ENCODE measurements at places on chromosomes 1 and 21.

DNA sequence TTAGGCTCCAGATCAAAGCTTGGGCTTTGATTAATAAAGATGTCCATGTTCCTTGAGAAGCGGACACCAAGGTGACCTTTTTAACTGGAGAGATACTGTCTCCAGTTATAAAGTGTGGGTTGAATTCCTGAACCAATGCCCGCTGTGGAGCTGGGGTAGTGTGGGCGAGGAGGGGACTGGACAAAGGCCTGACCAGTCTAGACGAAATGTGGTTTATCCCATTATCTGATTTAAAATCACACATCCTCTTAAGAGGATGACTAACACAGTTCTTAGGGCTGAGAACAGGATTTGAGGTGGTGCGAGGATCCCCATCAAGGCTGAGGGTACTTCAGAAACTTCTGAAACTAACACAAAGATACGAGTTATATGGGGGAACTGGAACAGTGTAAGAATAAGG is 84.5 kb upstream of the GCLM start:
- DNase-seq: no peak

DNA sequence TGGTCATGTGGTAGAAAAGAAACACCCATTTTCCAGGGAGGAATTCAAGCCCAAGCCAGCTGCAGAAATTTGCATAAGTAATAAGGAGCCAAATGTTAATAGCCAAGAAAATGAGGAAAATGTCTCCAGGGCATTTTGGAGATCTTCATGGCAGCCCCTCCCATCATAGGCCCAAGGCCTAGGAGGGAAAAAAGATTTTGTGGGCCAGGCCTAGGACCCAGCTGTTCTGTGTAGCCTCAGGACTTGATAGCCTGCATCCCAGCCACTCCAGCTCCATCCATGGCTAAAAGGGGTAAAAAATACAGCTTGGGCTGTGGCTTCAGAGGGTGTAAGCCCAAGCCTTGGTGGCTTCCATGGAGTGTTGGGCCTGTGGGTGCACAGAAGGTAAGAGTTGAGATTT is 21.4 kb upstream of the LYPD8 start:
- DNase-seq: no peak

DNA sequence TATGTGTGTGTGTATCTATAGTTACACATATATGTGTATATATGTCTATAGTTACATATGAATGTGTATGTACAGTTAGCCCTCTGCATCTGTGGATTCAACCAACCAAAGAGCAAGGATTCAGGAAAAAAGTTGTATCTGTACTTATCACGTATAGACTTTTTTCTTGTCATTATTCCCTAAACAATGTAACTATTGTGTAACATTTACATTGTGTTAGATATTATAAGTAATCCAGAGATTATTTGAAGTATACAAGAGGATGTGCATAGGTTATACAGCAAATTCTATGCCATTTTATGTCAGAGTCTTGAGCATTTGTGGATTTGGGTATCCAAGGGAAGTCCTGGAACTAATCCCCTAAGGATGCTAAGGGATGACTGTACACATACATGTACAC is 71.3 kb downstream of the RASAL2 start:
- no peak for DNase-seq

DNA sequence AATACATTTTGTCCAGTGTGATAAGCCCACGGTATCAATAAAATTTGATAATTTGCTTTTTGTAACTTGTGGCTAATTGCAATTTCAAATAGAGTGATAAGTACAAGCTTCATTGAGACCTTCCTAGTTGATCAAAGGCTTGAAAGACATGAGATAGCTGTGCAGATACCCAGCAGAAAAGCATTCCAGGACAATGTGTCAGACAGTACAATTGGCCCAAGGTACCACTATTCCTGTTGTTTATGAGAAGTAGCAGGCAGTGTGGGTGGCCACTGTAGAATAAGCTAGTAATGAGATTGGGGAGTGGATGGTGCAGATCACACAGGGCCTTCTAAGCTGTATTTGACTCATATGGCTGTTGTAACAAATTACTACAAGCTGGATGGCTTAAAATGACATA is 182.2 kb downstream of the AMY1C start:
- DNase-seq: no peak

DNA sequence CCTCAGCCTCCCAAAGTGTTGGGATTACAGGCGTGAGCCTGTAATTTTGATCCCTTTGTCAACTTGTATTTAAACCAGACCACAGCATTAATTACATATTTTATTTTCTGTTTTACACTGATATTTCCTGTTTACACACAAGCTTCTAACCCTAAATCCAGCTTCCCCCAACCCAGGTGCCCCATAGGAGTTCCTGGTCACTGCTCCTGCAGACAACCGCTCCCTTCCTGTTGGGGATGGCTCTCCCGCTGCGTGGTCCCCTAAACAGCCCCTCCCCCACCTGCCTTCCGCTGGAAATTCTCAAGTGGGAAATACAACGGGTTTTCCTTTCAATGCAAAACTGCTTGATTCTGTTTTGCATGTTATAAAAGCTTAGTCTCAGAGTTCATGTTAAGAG is 3.7 kb downstream of the CSTB start:
- no peak for DNase-seq

GRCh38 chr1:34474566-34474965 is 280.3 kb upstream of the GJB5 start:
- DNase-seq: no peak

GRCh38 chr1:9119745-9120144 is 9.2 kb downstream of the GPR157 start:
- no peak for DNase-seq

DNA sequence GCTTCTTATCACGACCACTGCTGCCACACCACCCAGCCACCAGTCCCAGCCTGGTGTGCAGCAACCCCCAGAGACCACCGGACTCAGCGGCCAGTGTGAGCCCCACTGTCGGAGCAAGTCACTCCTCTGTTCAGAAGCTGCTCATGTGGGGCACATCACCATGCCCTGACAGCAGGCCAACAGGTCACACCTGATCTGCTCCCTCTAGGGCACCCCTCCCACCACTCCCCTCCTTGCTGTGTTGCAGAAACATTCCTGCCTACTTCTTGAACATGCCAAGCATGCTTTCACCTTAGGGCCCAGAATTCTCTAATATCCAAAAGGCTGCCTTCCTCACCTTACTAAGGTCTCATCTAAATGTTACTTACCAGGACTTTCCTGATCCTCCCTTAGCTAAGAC is 146.5 kb downstream of the SLC45A1 start:
- no peak for DNase-seq

- DNase-seq: no peak
Measured at GRCh38 chr1:65717815-65718454, 74.8 kb upstream of the PDE4B start.

DNA sequence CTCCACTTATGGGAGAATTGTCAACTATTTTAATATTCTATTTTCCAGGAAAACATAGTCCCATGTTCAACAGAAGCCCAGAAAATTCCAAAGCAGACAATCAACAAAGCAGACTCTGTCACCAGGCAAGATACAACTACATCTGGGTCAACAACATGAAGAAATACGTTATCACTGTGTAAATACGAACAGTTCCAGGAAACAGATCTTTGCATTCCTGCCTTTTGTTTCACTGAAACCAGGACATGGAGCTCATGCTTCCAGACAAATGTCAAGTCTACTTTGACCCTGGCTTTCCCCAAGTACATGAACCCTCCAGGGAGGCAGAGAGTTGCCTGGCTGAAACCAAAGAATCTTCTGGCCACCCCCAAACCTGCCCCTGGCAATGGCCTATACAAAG is 106.7 kb downstream of the SETD4 start:
- DNase-seq: no peak

GRCh38 chr1:32695098-32695904 is 7.3 kb downstream of the SYNC start:
- DNase-seq: no peak

GRCh38 chr1:101484689-101485338 is 248.0 kb downstream of the S1PR1 start:
- DNase-seq: no peak

DNA sequence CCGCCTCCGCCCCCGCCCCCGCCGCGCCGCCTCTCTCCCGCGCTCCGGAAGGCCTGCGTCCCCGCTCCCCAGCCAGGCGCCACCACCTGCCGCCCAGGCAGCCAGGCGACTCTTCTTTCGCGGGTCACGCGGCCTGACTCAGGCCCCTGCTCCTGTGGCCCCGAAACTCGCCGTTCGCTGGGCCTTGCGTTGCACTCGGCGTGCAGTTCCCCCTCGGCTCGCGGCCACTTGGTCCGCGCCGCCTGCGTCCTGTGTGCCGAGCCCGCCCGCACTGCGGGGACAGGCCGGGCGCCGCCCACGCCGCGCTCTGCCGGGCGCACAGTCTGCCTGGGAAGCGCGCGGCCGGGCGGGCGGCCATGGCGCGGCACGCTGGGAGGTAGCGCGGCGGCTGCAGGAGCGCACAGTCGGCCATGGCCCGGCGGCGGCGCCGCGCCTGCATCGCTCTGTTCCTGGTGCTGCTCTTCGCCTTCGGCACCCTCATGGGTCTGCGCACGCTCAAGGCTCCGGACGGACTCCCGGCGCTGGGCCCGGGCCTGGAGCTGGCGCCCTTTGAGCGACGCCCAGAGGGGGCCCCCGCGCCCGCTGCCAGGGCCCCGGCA is at the start of gene MANEAL:
Gene MANEAL (plus strand): TSS at position 75 of the 599 bp plus-strand sequence. CDS start 336 bp downstream, at position 411.
- peak; percentile 19 for DNase-seq

DNA sequence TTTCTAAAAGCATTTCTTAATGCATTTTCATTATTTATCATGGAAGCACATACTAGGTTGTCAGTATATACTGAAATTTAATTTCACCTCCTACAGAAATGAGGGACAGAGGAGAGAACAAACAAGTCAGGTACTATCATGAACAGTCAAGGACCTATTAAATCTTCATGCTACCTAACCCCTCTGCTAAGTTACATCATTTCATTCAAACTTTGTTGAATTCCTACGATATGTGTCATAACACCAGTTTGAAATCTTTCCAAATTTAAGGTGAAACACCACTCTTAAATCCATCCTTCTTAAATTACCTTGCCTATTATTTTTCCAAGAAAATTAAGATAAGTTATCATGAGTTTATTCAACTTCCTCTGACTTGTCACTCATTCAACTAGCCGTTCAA is 78.9 kb downstream of the DENND1B start:
- no peak for DNase-seq

GRCh38 chr1:226678701-226679100 is 60.4 kb downstream of the ITPKB start:
- no peak for DNase-seq

GRCh38 chr1:215001419-215002021 is 81.0 kb upstream of the KCNK2 start:
- no peak for DNase-seq

DNA sequence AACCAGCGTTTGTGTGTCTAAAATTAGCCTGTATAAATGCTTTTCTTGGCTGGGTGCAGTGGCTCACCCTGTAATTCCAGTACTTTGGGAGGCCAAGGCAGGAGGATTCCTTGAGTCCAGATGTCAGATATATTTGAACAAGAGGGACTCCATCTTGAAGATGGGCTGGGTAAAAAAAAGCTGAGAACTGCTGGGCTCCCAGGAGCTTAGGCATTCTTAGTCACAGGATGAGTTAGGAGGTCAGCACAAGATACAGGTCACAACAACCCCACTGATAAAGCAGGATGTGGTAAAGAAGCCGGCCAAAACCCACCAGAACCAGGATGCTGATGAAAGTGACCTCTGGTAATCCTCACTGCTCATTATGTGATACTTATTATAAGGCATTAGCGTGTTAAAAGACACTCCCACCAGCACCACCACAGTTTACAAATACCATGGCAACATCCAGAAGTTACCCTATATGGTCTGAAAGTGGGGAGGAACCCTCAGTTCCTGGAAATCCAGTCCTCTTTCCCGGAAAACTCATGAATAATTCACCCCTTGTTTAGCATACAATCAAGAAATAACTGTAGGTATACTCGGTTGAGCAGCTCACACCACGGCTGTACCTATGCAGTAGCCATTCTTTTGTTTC is 36.2 kb upstream of the ZNF496 start:
- DNase-seq: no peak

DNA sequence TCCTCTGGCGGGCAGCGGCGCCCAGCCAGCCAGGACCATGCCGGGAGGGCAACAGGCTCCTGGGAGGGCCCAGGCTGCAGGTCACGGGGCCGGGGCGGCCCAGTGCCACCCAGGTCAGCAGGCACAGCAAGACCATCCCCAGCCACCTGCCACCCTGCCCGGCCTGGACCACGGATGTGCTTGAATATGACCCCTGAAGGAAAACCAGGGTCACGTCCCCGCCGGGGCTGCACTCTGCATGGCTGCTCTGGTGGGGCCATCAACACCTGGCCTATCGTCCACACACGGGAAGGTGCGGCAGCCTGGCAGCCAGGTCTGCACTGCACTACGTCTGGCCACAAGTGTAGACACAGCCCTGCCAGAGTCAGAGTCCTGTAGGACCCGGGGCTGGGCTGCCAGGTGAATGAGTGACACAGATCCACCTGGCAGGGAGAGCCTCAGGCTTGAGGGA is 6.9 kb downstream of the WNT9A start:
- no peak for DNase-seq

GRCh38 chr1:183039985-183040447 is 16.8 kb downstream of the LAMC1 start:
- no peak for DNase-seq

GRCh38 chr1:28956038-28956464 is 41.7 kb downstream of the EPB41 start:
- no peak for DNase-seq

DNA sequence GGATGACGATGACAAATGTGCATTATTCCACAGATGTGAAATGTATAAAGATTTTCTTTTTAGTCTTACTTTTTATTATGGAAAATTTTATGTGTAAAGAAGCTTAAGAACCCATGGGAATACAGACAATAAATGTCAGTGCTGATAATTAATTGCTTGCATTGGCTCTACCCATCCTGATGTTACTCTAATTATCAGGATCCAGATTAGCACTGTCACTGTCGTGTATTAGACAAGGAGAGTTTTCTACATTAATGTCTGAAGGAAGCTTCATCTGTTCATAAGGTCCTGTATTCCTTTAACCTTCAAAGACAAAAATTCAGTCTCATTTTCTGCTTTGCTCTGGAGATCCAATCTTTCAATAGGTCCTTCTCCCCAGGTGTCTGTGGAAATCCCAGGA is 259.1 kb upstream of the ADAMTS5 start:
- DNase-seq: no peak

Measured in substantia nigra (tissue), 51 donors.